ENCODE measurements at places on chromosomes 2 and 18.

GRCh38 chr2:8535821-8536685 is 145.8 kb upstream of the ID2 start:
- DNase-seq = no peak

- no peak for DNase-seq
These were observed 14.4 kb downstream of the INHBB start for GRCh38 chr2:120360307-120360855.

GRCh38 chr2:19736191-19736831 is 165.5 kb downstream of the TTC32 start:
- no peak for DNase-seq

- no peak for DNase-seq
These were observed 12.7 kb upstream of the SMARCAL1 start for GRCh38 chr2:216399621-216400020.

- no peak for DNase-seq
These were observed 98.9 kb upstream of the LGALSL start for GRCh38 chr2:64354857-64355680.

DNA sequence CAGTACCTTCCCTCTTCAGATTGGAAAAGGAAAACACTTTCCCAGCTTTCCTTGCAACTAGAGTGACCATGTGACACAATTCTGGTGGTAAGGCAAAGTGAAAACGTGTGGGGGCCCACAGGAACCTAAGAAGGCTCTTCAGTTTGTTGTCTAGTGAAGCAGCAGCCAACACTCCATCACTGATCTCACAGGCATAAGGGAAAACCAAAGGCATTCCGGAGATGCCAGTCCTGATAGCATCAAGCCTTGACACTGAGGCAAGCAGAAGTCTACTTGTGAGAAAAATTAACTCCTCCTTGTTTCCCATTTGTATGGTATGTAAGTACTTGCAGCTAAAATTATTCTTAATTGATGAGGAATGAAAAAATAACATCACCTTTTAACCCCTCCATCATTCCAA is 88.3 kb downstream of the ETAA1 start:
- DNase-seq = no peak
